ENCODE measurements at places on chromosomes 1 and 21.

- H3K27me3 ChIP-seq, result no peaks in the 10 kb centered on the region
- no peak overlapping the region for H3K4me3 ChIP-seq
- H3K36me3 ChIP-seq, result peaks cover 65% of the 10 kb centered on the region
- no peak for ATAC-seq
- H3K27ac ChIP-seq, result no peak overlapping the region
- H3K4me1 ChIP-seq, result peaks cover under 1% of the 10 kb centered on the region
These were observed 23.5 kb downstream of the GPR157 start for GRCh38 chr1:9105336-9105867.

- peaks cover 12% of the 10 kb centered on the region for H3K4me1 ChIP-seq
- H3K27me3 ChIP-seq, result peaks cover 57% of the 10 kb centered on the region
- ATAC-seq, result no peak
- H3K4me3 ChIP-seq, result no peak overlapping the region
- no peak overlapping the region for H3K27ac ChIP-seq
- H3K36me3 ChIP-seq, result peaks cover 5% of the 10 kb centered on the region
These were observed 1.7 kb downstream of the PERM1 start for GRCh38 chr1:980137-980571.

- peaks cover 17% of the 10 kb centered on the region for H3K4me1 ChIP-seq
- H3K27ac ChIP-seq, result no peak overlapping the region
- ATAC-seq, result no peak
- no peaks in the 10 kb centered on the region for H3K27me3 ChIP-seq
- H3K4me3 ChIP-seq, result no peak overlapping the region
These were observed 21.2 kb upstream of the EYA3 start for GRCh38 chr1:28109639-28110038.

GRCh38 chr1:7659514-7659913 lies 111.6 kb upstream of the VAMP3 start:
- no peak overlapping the region for H3K27ac ChIP-seq
- no peak overlapping the region for H3K4me3 ChIP-seq
- peaks cover 10% of the 10 kb centered on the region for H3K27me3 ChIP-seq
- no peaks in the 10 kb centered on the region for H3K36me3 ChIP-seq
- H3K4me1 ChIP-seq, result no peaks in the 10 kb centered on the region

- peak; percentile 90 for ATAC-seq
- H3K27me3 ChIP-seq, result no peaks in the 10 kb centered on the region
- peak overlapping the region; percentile 33 for H3K4me3 ChIP-seq
- no peaks in the 10 kb centered on the region for H3K36me3 ChIP-seq
- peak overlapping the region; percentile 11 for H3K27ac ChIP-seq
- peaks cover 36% of the 10 kb centered on the region for H3K4me1 ChIP-seq
These were observed 6.0 kb upstream of the NLRP3 start for GRCh38 chr1:247409869-247410544.

DNA sequence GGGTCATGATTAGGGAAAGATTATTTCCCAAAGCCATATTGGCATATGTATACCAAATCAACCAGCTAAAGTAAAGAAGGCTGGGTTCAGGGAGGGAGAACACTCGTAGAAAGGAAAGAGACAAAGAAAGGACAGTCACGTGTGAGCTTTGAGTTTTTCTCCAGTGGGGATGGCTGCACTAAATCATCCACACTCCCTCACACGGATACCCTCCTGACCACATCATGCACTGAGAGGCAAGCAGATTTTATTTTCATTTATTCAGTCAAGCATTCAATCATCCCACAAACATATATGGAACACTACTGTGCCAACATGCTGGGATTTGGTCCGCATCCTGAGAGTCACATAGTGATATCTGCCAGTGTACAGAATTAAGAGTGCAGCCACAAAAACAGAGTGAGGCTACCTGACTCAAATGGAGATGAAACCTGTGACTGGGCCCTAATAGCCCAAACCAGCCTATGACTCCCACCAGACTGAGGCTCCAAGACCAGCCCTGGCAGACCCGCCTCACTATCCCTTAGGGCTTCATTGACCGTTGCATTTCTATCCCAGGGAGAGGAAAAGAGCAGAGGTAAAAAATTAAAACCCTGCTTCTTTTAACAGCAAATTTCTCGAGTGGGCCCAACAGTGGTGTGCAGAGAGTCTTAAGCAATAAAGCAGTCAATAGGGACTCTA lies 155.9 kb downstream of the BARHL2 start:
- no peak for ATAC-seq
- no peak overlapping the region for H3K27ac ChIP-seq
- H3K4me1 ChIP-seq, result no peaks in the 10 kb centered on the region
- no peak overlapping the region for H3K4me3 ChIP-seq
- no peaks in the 10 kb centered on the region for H3K36me3 ChIP-seq

DNA sequence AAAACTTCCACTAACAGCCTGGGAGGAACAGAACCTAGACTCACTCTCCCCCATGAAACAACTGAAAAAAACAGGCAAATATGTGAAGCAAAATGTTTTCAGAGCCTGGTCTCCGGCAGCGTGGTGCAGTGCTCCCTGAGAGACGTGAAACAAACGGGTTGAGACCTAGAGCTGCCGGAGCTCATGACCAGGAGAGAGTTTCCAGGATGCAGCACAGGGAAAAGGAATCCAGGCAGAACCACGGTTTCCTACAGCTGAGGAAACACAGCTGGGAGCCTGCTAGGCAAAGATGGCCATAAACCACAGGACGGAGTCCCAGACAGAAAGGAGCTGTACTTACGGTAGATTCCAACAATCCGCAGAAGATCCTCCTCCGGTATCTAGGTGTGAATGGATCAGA lies 20.2 kb upstream of the SLC19A1 start:
- H3K4me1 ChIP-seq, result no peaks in the 10 kb centered on the region
- no peaks in the 10 kb centered on the region for H3K36me3 ChIP-seq
- H3K27me3 ChIP-seq, result peaks cover 23% of the 10 kb centered on the region
- H3K4me3 ChIP-seq, result no peak overlapping the region
- no peak overlapping the region for H3K27ac ChIP-seq

GRCh38 chr1:176880955-176881595 lies 283.4 kb downstream of the ASTN1 start:
- H3K27me3 ChIP-seq, result no peaks in the 10 kb centered on the region
- no peak overlapping the region for H3K27ac ChIP-seq
- ATAC-seq, result no peak
- no peaks in the 10 kb centered on the region for H3K4me1 ChIP-seq
- H3K36me3 ChIP-seq, result no peaks in the 10 kb centered on the region
- no peak overlapping the region for H3K4me3 ChIP-seq

- peaks cover 9% of the 10 kb centered on the region for H3K27me3 ChIP-seq
- no peak overlapping the region for H3K4me3 ChIP-seq
- no peak for ATAC-seq
- H3K4me1 ChIP-seq, result no peaks in the 10 kb centered on the region
- no peak overlapping the region for H3K27ac ChIP-seq
These were observed 485.3 kb upstream of the NFIA start for GRCh38 chr1:60596791-60597750.

- no peak for ATAC-seq
- peaks cover 50% of the 10 kb centered on the region for H3K4me1 ChIP-seq
- peaks cover 12% of the 10 kb centered on the region for H3K27me3 ChIP-seq
- no peak overlapping the region for H3K4me3 ChIP-seq
These were observed 765 bp upstream of the S100A4 start for GRCh38 chr1:153546371-153546770.

GRCh38 chr1:25247829-25248754 lies 838 bp upstream of the RSRP1 start:
- ATAC-seq, result no peak
- H3K27me3 ChIP-seq, result no peaks in the 10 kb centered on the region
- H3K4me1 ChIP-seq, result peaks cover 33% of the 10 kb centered on the region
- H3K27ac ChIP-seq, result peak overlapping the region; percentile 100
- peak overlapping the region; percentile 99 for H3K4me3 ChIP-seq
- H3K36me3 ChIP-seq, result peaks cover 37% of the 10 kb centered on the region

DNA sequence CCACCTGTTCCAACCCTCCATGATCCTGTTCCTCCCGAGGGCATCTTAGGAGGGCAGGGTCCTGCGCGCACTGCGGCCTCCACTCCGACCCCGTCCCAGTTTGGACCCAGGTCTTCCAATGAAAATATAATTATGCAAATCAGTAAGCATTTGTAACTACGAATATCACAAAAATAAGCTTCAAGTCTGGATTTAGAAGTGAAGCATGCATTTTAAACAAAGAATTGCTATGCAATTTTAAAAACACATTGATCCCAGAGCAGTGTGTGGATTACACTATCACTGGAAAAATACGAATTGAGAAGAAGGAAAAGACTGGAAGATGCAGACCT lies 673 bp downstream of the PRMT2 start:
- no peak for ATAC-seq
- H3K27me3 ChIP-seq, result peaks cover 8% of the 10 kb centered on the region
- H3K27ac ChIP-seq, result peak overlapping the region; percentile 82
- peaks cover 55% of the 10 kb centered on the region for H3K4me1 ChIP-seq

Data from stimulated activated memory B cell treated with anti-CD40 and anti-IgM and Interleukin-4, amounts not matched to agents 10 μg/mL and 1 μg/mL and 100 μg/mL, for 72 hours (primary cell).